ENCODE measurements at places on chromosomes 2 and 18.

DNA sequence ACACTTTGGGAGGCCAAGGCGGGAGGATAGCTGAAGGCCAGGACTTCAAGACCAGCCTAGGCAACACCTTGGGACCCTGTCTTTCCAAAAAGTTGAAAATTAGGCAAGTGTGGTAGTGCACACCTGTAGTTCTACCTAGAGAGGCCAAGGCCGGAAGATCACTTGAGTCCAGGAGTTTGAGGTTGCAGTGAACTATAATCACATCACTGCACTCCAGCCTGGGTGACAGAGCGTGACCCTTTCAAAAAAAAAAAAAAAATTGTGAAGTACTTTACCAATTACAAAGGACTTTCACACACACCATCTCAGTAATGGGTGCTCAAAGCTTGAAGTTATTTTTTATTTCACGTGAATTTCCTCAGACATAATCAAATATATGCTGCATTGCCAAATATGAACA, 65.0 kb downstream of the ATAD2B start:
- DNase-seq = no peak

DNA sequence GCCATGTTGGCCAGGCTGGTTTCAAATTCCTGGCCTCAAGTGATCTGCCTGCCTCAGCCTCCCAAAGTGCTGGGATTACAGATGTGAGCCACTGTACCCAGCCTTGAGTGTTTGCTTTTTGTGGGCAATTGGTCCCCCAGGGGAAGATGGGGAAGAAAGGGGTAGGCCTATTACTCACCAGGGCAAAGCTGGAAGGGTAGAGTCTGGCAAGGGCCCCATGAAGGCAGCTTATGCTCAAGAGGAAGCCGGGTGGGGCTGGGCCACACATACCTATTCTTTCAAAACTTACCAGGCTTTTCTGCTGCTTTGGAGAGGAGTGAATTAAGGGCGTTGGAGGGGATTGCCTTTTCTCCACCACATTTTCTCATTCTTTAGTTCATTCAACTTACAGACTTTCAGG, 24.5 kb upstream of the CD28 start:
- DNase-seq = no peak

DNA sequence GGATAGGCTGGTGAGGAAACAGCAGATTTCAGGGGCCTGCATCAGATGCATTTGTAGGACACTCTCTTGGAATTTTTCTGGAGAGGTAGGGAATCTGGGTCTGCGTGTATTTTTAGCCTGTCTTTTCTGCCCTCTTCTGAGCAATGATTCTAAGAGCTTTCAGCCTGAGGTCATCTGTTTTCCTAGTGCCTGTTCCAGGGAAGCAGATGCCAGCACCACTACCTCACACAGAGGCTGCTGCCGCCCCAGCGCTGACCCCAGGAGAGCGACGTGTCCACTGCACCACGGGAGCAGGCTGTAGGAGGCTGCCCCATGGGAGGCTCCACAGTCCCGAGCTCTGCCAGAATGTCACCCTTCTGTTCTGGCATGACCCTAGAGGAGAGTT, 316.5 kb downstream of the CYP26B1 start:
- DNase-seq = no peak

DNA sequence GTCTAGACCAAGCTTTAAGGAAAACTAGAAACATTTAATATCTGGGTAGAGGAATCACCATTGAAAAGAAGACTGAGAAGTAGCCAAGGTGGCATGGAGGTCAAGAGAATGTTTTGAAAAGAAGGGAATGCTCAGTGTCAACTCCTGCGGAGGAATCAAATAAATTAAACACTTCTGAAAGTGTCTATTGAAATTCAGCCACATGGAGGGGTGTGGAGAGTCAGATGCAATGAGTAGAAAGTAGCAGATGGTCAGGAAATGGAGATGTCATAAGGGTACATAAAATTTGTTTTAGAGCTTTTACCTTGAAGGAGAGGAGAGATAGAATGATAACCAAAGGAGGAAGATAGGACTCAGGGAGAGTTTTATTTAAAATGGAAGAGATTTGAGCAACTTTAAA, 35.1 kb downstream of the NLRC4 start:
- DNase-seq = no peak

DNA sequence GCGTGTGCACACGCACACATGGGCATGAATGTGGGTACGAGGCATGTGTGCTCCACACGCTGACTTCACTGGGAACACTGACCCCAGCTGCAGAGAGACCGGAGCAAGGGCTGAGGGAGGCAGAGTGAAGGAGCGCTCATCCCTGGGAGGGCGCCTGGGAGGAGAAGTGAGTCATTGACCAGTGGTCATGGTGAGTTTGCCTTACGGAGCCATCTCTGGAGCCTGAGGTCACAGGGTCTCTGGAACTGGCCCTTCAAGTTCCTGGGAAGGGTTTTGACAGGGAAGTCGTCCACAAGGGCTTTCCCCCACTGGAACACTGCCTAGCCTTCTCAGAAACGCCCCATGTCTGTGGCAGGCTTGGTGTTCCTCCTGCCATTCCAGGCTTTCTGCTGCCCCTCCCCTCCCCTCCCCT, 14.3 kb upstream of the TMEM185B start:
- DNase-seq = no peak

GRCh38 chr2:60553495-60554073, at the start of gene BCL11A:
TSS of gene BCL11A (minus strand) at chr2:60553654. CDS start at chr2:60553270, 384 bp downstream.
- DNase-seq = no peak

- no peak for DNase-seq
These were observed 40.6 kb upstream of the ACYP2 start for GRCh38 chr2:54074606-54075341.

Measured in stimulated activated CD4-positive, alpha-beta T cell treated with anti-CD3 and anti-CD28 coated beads, Interleukin-4, amount 100 ng/mL, for 48 hours (primary cell).